ENCODE measurements at places on chromosomes 6 and 20.

DNA sequence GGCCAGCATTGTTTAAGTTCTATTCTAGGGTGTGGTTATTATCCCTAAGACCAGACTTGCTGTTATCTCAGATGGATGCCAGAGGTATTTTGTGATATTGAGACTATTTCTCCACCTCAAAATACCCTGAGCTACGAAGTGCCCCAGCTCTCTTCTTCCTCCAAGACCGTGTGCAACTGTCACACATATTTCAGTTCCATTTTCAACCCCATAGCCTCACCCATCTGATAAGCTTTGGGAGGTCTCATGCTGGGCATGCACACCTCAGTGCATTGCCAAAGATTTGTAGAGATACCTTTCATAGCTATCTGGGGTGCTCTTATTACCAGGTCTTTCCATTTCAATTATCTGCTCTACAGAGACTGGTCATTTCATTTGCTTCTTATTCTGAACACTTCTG lies 815.8 kb upstream of the EYS start:
- H3K36me3 ChIP-seq = no peaks in the 10 kb centered on the region
- no peak for DNase-seq
- no peak overlapping the region for H3K27ac ChIP-seq
- H3K4me3 ChIP-seq = no peak overlapping the region
- no peaks in the 10 kb centered on the region for H3K4me1 ChIP-seq

GRCh38 chr20:6051505-6051904 lies 2.4 kb downstream of the LRRN4 start:
- no peak for DNase-seq
- no peak overlapping the region for H3K4me3 ChIP-seq
- H3K27ac ChIP-seq = no peak overlapping the region
- no peaks in the 10 kb centered on the region for H3K36me3 ChIP-seq
- H3K4me1 ChIP-seq = no peaks in the 10 kb centered on the region

- H3K4me1 ChIP-seq = no peaks in the 10 kb centered on the region
- no peaks in the 10 kb centered on the region for H3K27me3 ChIP-seq
- no peaks in the 10 kb centered on the region for H3K36me3 ChIP-seq
Observed at GRCh38 chr6:133683606-133684005, 205.3 kb upstream of the TCF21 start.

- H3K4me3 ChIP-seq = peak overlapping the region; percentile 63
- peaks cover 17% of the 10 kb centered on the region for H3K4me1 ChIP-seq
- H3K36me3 ChIP-seq = no peaks in the 10 kb centered on the region
Observed at GRCh38 chr6:31180500-31180899, 10.0 kb upstream of the POU5F1 start.

- DNase-seq = no peak
- no peaks in the 10 kb centered on the region for H3K36me3 ChIP-seq
- H3K27me3 ChIP-seq = no peaks in the 10 kb centered on the region
- no peaks in the 10 kb centered on the region for H3K4me1 ChIP-seq
Observed at GRCh38 chr20:11067359-11067758, 393.6 kb upstream of the JAG1 start.

GRCh38 chr6:153086225-153086990 lies 44.7 kb downstream of the RGS17 start:
- no peaks in the 10 kb centered on the region for H3K4me1 ChIP-seq
- H3K4me3 ChIP-seq = no peak overlapping the region
- no peaks in the 10 kb centered on the region for H3K27me3 ChIP-seq
- no peaks in the 10 kb centered on the region for H3K36me3 ChIP-seq

- no peak within 1 kb of the TSS for H3K27ac ChIP-seq
- peaks cover 11% of the 10 kb centered on the region for H3K36me3 ChIP-seq
- H3K4me3 ChIP-seq = peak within 1 kb of the TSS; percentile 46
- peaks cover 2% of the 10 kb centered on the region for H3K27me3 ChIP-seq
Observed at GRCh38 chr6:43455531-43456428, at the start of gene DLK2. Gene DLK2, minus strand, starts transcription at chr6:43455548. Its CDS starts 723 bp downstream, at chr6:43454825.

- H3K4me3 ChIP-seq = no peak overlapping the region
- no peak for DNase-seq
- H3K27me3 ChIP-seq = no peaks in the 10 kb centered on the region
- H3K36me3 ChIP-seq = no peaks in the 10 kb centered on the region
Observed at GRCh38 chr6:90098627-90099026, 198.0 kb downstream of the BACH2 start.

GRCh38 chr20:62598761-62599194 lies 43.5 kb upstream of the SLCO4A1 start:
- peaks cover 10% of the 10 kb centered on the region for H3K27me3 ChIP-seq
- no peak for DNase-seq
- H3K36me3 ChIP-seq = no peaks in the 10 kb centered on the region
- peaks cover 51% of the 10 kb centered on the region for H3K4me1 ChIP-seq
- H3K4me3 ChIP-seq = no peak overlapping the region
- H3K27ac ChIP-seq = no peak overlapping the region

DNA sequence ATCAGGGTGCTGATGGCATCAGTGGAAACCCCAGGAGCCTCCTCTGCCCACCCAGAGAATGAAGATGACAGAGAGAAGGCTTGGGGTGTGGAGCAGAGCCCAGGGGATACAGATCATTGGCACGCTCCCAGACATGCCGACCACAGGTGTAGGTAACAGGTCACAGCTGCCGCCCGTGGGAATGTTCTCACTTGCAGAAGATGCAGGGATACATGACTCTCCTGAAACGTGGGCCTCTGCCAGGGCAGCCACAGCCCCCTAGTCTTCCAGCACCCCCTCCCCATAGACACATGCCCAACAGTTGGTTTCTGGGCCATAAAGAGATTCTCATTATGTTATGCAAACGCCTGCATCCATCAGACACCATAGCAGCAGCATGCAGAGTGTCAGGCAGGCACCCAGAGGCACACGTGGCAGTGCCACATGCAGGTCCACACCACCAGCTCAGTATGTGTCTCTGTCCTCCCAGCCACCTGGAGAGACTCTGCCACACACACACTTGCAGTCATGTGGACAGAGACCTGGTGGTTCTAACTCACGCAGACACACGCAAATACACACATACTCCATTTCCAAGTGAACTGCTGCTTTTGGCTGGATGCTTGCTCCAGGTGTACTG lies 45.5 kb downstream of the LRFN2 start:
- H3K27ac ChIP-seq = no peak overlapping the region
- no peaks in the 10 kb centered on the region for H3K36me3 ChIP-seq
- no peaks in the 10 kb centered on the region for H3K4me1 ChIP-seq
- no peak for DNase-seq
- H3K4me3 ChIP-seq = no peak overlapping the region

DNA sequence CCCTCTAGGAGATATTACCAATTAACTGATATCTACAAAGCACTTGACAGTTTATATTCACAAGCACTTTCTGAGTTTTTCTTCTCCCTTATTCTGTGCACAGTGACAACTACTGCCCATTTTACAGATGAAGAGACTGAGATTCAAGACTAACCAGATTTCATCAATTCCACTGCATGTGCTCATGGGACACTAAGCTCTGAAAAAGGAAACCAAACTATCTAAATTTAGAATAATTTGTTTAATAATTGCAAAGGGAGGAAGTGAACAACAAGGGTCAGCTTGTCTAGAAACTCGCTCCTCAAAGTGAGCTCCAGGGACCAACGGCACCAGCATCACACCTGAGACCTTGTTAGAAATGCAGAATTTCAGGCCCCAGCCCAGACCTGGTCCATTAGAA lies 50.8 kb upstream of the MYLIP start:
- H3K27me3 ChIP-seq = no peaks in the 10 kb centered on the region
- no peaks in the 10 kb centered on the region for H3K36me3 ChIP-seq
- no peak overlapping the region for H3K27ac ChIP-seq

DNA sequence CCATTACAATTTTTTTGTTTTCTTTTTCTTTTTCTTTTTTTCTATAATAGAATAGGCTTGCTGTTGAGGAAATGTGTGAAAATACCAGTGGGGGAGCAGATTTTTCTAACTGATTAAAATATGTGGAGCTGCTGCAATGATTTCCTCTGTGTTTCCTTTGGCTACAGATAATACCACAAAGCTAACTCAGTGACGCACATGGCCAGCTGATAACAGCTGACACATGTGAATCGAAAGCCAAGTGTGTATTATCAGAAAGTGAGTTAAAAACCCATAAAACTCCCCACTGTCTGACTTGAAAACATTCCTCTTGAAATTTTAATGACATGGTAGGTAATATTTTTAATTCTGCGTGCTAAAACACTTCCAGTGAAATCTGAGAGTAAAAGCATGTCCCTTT lies 70.8 kb upstream of the AHI1 start:
- no peaks in the 10 kb centered on the region for H3K36me3 ChIP-seq
- H3K4me1 ChIP-seq = peaks cover 24% of the 10 kb centered on the region
- DNase-seq = peak; percentile 74
- no peaks in the 10 kb centered on the region for H3K27me3 ChIP-seq
- H3K27ac ChIP-seq = no peak overlapping the region

DNA sequence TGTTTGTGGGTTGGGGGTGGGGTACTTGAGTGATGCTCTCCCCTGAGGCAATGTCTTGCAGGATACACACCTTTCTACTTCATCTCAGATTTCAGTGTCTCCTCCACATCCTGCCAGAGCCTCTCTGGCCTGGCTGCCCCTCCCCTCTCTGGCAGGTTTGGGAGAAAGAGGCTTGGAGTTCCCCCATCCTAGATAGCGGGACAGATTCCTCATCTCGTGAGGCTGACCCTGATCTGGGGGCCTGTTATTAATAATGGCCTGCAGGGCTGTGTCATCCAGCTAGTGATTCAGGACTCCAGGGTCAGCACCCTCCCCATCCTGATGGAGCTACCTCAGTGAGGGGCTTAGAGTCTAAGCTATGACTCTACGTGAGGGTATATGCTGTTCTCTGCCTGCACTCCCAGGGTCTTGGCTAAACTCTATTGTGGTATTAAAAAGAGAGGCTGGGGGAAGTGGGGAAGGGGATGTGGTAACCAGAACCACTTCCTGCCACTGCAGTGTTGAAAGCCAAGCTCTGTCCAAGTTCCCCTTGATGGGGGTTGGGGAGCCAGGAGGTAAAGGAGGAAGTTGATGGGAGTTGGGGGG lies 3.7 kb upstream of the MMP9 start:
- peaks cover 11% of the 10 kb centered on the region for H3K27me3 ChIP-seq
- peak; percentile 72 for DNase-seq
- H3K4me3 ChIP-seq = no peak overlapping the region
- no peaks in the 10 kb centered on the region for H3K36me3 ChIP-seq
- peaks cover 70% of the 10 kb centered on the region for H3K4me1 ChIP-seq

DNA sequence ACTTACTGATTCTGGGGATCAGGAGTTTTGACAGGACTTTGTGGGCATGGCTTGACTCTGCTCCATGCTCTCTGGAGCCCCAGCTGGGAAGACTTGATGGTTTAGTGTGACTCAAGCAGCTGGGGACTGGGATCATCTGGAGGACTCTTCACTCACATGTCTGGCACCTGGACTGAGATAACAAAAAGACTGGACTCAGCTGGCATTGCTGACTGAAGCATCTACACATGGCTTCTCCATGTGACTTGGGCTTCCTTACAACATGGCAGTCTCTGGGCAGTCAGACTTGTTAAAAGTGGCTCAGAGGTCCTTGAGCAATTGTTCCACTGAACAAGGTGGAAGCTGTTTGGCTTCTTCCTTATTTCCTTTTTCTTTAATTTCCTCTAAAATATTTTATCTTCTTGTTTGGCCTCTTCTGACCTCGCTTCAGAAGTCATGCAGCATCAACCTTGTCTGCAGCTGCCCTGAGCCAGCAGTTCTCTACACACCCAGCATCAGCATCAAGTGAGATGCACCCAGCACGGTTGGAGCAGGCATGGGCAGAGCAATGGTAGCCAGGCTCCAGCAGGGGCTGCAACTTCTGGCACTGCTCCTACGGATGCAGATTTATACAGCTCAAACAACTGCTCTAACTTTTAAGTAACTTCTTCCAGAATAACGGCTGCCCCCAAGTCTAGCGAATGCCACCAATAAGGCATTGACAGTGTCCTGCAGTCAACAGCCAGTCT lies 5.6 kb upstream of the HM13 start:
- no peak overlapping the region for H3K27ac ChIP-seq
- H3K4me3 ChIP-seq = no peak overlapping the region
- DNase-seq = no peak
- no peaks in the 10 kb centered on the region for H3K27me3 ChIP-seq

GRCh38 chr6:80148220-80148619 lies 41.7 kb downstream of the BCKDHB start:
- no peak overlapping the region for H3K27ac ChIP-seq
- DNase-seq = no peak
- H3K4me1 ChIP-seq = no peaks in the 10 kb centered on the region
- no peaks in the 10 kb centered on the region for H3K27me3 ChIP-seq
- no peaks in the 10 kb centered on the region for H3K36me3 ChIP-seq

DNA sequence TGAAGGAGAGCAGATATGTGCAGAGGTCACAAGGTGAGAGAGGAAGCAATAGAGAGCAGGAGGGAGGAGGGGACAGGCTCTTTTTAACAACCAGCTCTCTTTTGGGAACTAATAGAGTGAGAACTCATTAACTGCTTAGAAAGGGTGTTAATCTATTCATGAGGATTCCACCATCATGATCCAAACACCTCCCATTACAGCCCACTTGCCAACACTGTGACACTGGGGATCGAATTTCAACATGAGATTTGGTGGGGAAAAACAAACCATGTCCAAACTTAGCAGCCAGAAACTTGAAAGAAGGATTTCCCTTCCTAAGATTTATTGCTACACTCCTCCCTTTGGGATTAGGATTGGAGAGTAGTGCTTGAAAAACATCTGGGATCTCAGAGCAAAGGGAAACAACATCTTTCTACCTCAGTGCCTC lies 135.5 kb upstream of the PLCB4 start:
- no peaks in the 10 kb centered on the region for H3K36me3 ChIP-seq
- no peak overlapping the region for H3K27ac ChIP-seq
- H3K4me1 ChIP-seq = no peaks in the 10 kb centered on the region
- no peak overlapping the region for H3K4me3 ChIP-seq

GRCh38 chr6:155883334-155883731 lies 427.7 kb upstream of the NOX3 start:
- no peaks in the 10 kb centered on the region for H3K36me3 ChIP-seq
- no peak overlapping the region for H3K27ac ChIP-seq
- H3K27me3 ChIP-seq = no peaks in the 10 kb centered on the region
- no peaks in the 10 kb centered on the region for H3K4me1 ChIP-seq

DNA sequence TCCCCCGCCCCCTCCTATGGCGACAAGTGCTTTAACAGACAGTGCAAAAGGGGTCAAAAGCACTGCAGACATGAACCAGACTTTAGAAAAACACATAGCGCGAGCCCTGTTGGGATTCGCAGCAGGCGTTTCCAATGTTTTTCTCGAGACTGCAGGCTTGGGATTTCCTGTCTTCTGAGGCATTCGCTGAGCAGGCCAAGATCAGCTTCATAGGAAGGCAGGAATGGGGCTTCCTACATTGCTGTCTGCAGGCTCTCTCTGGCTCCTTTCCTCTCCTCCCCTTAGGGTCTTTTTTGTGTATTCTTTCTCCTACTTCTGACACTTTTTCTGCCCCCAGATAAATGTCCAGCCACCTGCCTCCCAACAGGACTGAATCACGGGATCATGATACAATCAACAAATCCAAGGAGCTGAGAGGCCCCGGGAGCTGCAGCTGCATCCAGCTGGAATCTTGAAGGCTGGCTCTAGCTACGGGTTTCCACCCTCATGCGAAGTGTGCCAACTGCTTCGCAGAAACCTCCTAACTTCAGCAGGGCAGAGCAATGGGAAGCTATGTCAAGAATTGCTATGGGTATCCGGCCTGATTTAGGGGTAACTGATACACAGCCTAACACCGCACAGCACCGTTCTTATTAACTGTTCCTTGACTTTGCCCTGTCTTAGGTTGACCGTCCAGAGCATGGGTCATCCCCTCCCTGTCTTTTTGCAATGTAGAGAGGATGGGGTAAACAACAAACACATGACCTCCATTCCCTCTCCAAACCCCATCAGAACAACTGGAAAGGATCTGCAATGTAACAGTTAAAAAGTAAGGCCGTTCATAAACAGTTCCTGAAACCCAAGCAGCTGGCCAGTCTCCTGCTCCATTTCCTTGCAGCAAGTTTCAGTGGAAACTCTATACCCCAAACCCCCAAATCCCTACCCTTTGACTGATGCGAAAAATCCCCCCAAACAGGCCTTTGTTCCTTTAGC lies 31.5 kb downstream of the SNX5 start:
- no peaks in the 10 kb centered on the region for H3K27me3 ChIP-seq
- no peak overlapping the region for H3K27ac ChIP-seq
- no peak overlapping the region for H3K4me3 ChIP-seq
- DNase-seq = no peak
- H3K36me3 ChIP-seq = peaks cover 7% of the 10 kb centered on the region

Data from natural killer cell (primary cell).